WTC11 (cell line): ENCODE measurements at places on chromosomes 11 and 22.

- H3K4me3 ChIP-seq: no peak overlapping the region
- no peaks in the 10 kb centered on the region; the same call in 1 of the 2 replicates for H3K36me3 ChIP-seq
- peaks cover 8% of the 10 kb centered on the region; the same call in 1 of the 2 replicates for H3K27me3 ChIP-seq
- DNase-seq: no peak
- peaks cover 62% of the 10 kb centered on the region for H3K4me1 ChIP-seq
These were observed 47.2 kb downstream of the MYO7A start for GRCh38 chr11:77175021-77175842.

DNA sequence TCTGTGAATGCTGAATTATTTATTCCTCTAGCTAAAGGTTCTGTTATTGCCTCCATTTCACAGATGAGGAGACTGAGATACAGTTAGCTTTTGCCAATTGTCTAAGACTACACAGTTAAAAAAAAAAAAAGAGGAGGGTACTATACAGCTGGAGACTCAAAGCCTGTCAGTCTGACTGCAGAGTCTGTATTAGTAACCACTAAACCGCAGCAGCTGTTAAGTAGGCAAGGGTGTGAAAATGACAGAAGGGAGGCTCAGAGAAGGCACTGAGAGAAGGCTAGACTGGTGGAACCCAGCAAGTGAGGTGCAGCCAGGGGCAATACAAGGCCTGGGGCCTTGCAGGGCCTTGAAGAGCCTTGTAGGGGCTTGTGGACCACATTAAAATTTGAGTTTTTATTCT, 181.2 kb downstream of the CSNK2A3 start:
- no peak for DNase-seq
- 0 out of 2 replicates have a peak, but pooled peaks cover 2% of the 10 kb centered on the region for H3K4me1 ChIP-seq
- no peak overlapping the region for H3K4me3 ChIP-seq
- H3K27ac ChIP-seq: no peak overlapping the region
- no peaks in the 10 kb centered on the region for H3K36me3 ChIP-seq

- H3K4me3 ChIP-seq: no peak overlapping the region
- no peaks in the 10 kb centered on the region for H3K4me1 ChIP-seq
- H3K36me3 ChIP-seq: no peaks in the 10 kb centered on the region
- no peaks in the 10 kb centered on the region for H3K27me3 ChIP-seq
- DNase-seq: no peak
These were observed 515.9 kb downstream of the JRKL start for GRCh38 chr11:96905663-96906062.

DNA sequence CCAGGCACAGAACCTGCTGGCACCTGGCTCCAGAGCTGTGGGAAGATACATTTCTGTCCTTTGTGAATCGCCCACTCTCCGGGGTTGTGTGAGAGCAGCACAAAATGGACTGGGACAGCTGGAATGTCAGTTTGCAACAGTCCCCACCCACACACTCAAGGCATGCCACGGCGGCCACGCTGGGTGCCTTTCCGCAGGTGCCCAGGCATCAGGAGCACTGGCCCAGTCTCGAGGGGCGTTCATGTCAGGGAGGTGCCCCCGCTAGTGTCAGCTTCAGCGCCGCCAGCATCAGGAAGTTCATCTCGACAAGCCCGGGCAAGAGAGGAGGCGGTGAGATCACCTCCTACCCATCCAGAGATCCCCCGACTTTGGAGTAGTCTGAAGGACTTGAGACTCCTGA, 2.1 kb downstream of the TP53AIP1 start:
- DNase-seq: no peak
- H3K4me1 ChIP-seq: peaks cover 19% of the 10 kb centered on the region
- no peak overlapping the region for H3K27ac ChIP-seq

DNA sequence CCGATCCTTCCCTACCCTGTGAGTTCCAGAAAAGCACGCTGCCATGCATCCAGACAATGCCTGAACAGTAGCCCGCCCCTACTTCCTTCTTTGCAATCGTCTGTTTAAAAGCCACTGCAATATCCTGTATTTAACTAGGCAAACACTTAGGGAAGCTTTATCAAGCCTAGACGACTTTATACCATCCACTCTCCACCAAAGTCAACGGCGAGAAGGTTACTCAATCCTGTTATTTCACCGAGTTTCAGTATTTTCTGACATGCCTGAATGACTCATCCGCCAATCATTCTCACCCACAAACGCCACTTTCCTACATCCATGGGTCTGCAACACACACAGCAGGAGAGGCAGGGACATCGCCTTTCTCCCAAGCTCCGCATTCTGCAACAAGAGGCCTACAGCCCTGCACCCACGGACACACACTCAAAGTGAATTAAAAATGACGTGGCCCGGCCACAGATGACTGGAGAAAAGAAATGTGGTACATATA, 9.3 kb downstream of the CELSR1 start:
- H3K4me1 ChIP-seq: peaks cover 13% of the 10 kb centered on the region
- H3K4me3 ChIP-seq: no peak overlapping the region
- DNase-seq: no peak
- peaks cover 8% of the 10 kb centered on the region for H3K36me3 ChIP-seq
- no peaks in the 10 kb centered on the region for H3K27me3 ChIP-seq

DNA sequence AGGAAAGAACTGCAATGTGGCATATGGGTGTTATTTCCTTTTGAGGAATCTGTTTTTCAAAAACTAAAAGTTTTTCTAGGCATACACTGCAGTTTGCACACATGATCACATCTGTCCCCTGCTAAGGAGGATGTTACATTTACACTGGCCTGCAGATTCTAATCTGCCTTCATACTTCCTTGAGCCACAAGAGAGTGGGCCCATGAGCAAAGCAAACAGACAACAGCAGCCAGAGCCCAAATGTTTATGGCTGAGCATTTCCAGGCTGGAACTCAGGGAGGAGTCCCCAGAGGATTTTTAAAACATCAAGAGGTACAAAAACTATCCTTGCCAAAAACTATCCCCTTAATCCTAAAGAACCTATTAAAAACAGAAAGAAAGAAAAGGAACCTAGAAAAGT, 117.2 kb upstream of the MTNR1B start:
- H3K27ac ChIP-seq: no peak overlapping the region
- DNase-seq: no peak
- no peak overlapping the region for H3K4me3 ChIP-seq
- no peaks in the 10 kb centered on the region for H3K36me3 ChIP-seq
- H3K27me3 ChIP-seq: no peaks in the 10 kb centered on the region; the same call in 1 of the 2 replicates

DNA sequence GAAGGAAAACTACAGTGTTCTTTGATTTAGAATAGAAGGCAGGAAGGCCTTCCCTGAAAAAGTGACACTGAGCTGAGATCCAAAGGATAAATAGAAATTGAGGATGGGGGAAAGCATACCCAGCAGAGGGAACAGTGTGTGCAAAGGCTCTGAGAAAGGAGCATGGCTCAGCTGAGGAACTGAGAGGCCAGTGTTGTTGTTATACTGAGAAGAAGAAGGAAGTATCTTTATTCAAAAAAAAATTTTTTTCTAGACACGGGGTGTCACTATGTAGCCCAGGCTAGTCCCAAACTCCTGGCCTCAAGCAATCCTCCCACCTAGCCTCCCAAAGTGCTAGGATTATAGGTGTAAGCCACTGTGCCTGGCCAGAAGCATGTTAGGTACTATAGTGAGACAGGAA, 3.5 kb upstream of the PIK3C2A start:
- H3K4me3 ChIP-seq: no peak overlapping the region
- H3K36me3 ChIP-seq: peaks cover 23% of the 10 kb centered on the region
- no peak for DNase-seq

DNA sequence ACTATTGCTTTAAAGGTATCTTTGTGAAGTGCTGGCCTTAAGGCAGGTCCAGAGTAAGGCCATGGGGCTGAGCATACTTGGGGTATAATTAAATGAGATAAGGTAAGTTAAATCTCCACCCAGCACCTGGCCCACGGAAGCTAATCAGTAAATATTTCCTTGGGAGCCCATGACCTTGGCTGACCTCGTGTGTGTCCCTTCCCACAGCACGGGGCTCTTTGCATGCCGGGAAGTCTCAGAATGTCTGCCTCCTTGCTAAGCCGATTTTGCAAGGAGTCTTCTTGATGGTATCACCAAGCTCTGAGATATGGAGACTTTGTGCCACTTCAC, 46.5 kb downstream of the ADM start:
- peak overlapping the region; percentile 100 for H3K27ac ChIP-seq
- H3K36me3 ChIP-seq: peaks cover 14% of the 10 kb centered on the region
- peak overlapping the region; percentile 55 for H3K4me3 ChIP-seq
- DNase-seq: no peak
- H3K4me1 ChIP-seq: peaks cover 67% of the 10 kb centered on the region

DNA sequence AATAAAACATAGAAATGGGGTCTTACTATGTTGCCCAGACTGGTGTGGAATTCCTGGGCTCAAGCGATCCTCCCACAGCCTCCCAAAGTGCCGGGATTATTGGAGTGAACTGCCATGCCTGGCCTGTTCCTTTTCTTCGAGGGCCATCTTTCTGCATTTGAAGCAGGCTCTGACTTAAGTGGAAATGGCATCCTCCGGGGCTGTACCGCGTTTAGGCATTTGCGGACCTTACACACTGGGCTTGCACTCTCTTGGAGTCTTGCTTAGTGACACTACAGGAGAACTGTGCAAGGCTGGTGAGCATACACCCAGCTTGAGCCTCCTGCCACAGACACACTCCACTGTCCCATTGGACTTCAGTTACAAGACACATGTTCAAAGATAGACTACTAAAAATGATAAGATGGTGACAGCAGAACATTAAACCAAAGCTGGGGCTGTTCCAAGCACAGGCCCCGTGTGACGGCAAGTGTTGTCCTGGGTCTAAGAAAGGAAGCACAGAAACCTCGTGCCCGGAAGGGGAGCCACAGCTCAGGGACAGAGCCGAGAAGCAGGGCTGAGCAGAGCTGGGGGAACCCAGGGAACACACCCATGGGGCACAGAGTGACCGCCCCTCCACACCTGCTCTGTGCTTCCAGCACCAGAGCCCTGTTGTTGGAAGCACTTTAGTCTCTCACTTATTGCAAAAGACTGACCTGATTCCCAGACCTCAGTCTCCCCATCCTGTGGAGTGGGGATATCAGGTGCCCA, 59.0 kb upstream of the SHANK2 start:
- H3K27me3 ChIP-seq: peaks cover 23% of the 10 kb centered on the region
- no peaks in the 10 kb centered on the region for H3K4me1 ChIP-seq
- H3K4me3 ChIP-seq: no peak overlapping the region
- H3K36me3 ChIP-seq: peaks cover 2% of the 10 kb centered on the region; the same call in 1 of the 2 replicates
- H3K27ac ChIP-seq: no peak overlapping the region

DNA sequence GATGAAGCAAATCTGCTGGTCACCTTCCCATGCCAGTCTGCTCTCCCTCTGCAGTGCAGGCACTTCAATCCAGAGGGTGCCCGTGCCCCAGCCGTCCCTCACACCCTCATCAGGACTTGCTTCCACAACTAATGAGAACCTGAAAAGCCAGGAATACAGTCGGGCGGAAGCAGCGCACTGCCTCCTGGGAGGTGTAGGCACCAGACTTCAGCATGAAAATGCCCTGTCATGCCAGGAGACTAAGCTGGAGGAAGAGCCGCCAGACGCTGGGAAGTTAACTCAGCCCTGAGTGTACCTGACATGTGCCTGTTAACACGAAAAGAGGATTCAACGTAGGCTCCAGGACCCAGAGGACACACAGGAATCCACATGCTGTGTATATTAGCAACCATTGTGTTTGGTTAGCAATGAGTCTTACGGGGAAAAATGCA, 40.1 kb upstream of the FLI1 start:
- no peaks in the 10 kb centered on the region; the same call in 1 of the 2 replicates for H3K27me3 ChIP-seq
- H3K36me3 ChIP-seq: no peaks in the 10 kb centered on the region
- H3K27ac ChIP-seq: no peak overlapping the region
- DNase-seq: peak; percentile 43
- no peak overlapping the region for H3K4me3 ChIP-seq

- no peaks in the 10 kb centered on the region; the same call in 1 of the 2 replicates for H3K27me3 ChIP-seq
- H3K4me1 ChIP-seq: peaks cover 12% of the 10 kb centered on the region; the same call in 1 of the 2 replicates
- no peak overlapping the region for H3K4me3 ChIP-seq
These were observed 91.8 kb upstream of the LDLRAD3 start for GRCh38 chr11:35852056-35852455.

DNA sequence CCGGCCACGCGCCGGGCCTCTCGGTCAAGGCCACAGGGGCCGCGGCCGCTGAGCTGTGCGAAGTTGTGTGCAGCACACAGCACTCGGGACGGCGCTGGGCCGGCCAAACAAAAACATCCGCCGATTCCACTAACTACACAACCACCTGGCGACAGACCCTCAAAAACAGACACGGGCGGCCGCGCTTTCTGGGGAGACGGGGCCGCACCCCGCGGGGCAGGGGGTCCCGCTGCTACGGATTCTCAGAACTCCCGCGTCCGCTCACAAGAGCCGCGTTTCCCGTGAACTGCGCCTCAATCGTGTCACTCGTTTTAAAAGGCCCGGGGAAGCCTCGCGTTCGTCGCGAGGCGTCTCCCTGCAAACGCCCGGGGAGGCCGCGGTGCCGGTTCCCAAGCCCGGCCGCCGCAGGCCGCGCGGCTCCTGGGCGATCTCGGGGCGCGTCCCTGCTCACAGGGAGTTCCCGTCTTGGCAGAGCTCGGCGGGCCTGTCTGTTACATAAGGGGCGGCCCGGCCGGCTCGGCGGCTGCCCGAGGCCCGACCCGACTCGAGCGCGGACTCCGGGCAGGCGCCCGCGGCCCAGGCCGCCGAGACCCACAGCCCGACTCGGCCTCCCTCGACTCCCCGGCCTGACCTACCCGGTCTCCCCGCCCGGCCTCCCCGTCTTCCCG, 936 bp downstream of the BRD1 start:
- no peak for DNase-seq
- peak overlapping the region; percentile 80 for H3K4me3 ChIP-seq
- H3K27ac ChIP-seq: no peak overlapping the region
- peaks cover 29% of the 10 kb centered on the region for H3K27me3 ChIP-seq

- H3K27ac ChIP-seq: no peak overlapping the region
- DNase-seq: no peak
- H3K36me3 ChIP-seq: no peaks in the 10 kb centered on the region
- no peaks in the 10 kb centered on the region for H3K27me3 ChIP-seq
These were observed 908.8 kb downstream of the OPCML start for GRCh38 chr11:132623511-132623910.

- no peak overlapping the region for H3K4me3 ChIP-seq
- H3K4me1 ChIP-seq: peaks cover 26% of the 10 kb centered on the region
- DNase-seq: no peak
These were observed 2.2 kb upstream of the PNPLA3 start for GRCh38 chr22:43921370-43921769.

- no peak overlapping the region for H3K27ac ChIP-seq
- DNase-seq: no peak
- peaks cover 14% of the 10 kb centered on the region for H3K4me1 ChIP-seq
- no peaks in the 10 kb centered on the region for H3K36me3 ChIP-seq
These were observed 11.5 kb upstream of the IFT27 start for GRCh38 chr22:36787204-36787988.

GRCh38 chr11:32262367-32262766, 171.5 kb downstream of the RCN1 start:
- no peak overlapping the region for H3K4me3 ChIP-seq
- no peak for DNase-seq
- peaks cover 4% of the 10 kb centered on the region; the same call in 1 of the 2 replicates for H3K36me3 ChIP-seq

- 0 out of 2 replicates have a peak within 1 kb of the TSS, but pooled peaks have one; percentile 49 for H3K27ac ChIP-seq
- DNase-seq: peak; percentile 78
- H3K4me3 ChIP-seq: peak within 1 kb of the TSS; percentile 76
These were observed at the start of gene UNC93B1 for GRCh38 chr11:68003846-68004550. UNC93B1 (minus strand) TSS chr11:68004097; CDS start chr11:68004043, 54 bp downstream.

- no peak for DNase-seq
- no peak overlapping the region for H3K27ac ChIP-seq
- H3K4me1 ChIP-seq: no peaks in the 10 kb centered on the region
- no peaks in the 10 kb centered on the region for H3K27me3 ChIP-seq
- H3K36me3 ChIP-seq: peaks cover 55% of the 10 kb centered on the region
- no peak overlapping the region for H3K4me3 ChIP-seq
These were observed 12.9 kb downstream of the MPEG1 start for GRCh38 chr11:59199546-59200422.
